ENCODE measurements at places on chromosomes 1 and 21.

GRCh38 chr1:109615879-109616278, 3.5 kb downstream of the GNAT2 start:
- no peaks in the 10 kb centered on the region for H3K27me3 ChIP-seq
- no peak overlapping the region for H3K4me3 ChIP-seq
- no peak for DNase-seq
- no peak overlapping the region for H3K27ac ChIP-seq
- peaks cover 8% of the 10 kb centered on the region for H3K4me1 ChIP-seq

DNA sequence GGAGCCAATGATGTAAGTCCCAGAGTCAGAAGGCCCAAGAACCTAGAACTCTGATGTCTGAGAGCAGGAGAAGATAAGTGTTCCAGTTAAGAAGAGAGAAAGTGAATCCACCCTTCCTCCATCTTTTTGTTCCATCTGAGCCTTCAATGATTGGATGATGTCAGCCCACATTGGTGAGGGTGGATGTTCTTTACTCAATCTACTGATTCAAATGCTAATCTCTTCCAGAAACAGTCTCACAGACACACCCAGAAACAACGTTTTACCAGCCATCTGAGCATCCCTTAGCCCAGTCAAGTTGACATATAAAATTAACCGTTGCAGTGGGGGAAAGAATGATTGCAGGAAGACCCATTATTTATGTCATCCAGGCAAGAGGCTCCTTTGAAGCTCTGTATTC, 16.5 kb upstream of the RNF220 start:
- H3K27ac ChIP-seq, result no peak overlapping the region
- H3K4me3 ChIP-seq, result no peak overlapping the region
- H3K4me1 ChIP-seq, result no peaks in the 10 kb centered on the region
- DNase-seq, result no peak

DNA sequence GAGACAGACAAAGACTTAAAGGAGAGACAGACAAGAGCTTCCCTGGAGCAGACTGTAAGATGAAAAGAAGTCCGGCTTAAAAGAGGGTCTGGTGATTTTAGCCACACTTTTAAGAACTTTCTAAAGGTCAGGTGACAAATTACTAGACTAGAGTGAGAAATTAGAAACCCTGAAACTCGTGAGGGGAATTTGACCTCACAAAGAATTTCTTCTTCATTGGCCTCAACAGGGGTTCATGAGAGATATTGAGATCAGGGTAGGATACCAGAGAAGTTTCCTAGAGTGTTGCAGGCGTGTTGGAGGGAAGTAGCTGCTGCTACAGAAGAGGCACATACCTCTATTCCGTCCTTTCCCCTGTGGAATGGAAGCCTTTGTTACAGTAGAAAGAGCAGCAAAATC, 884.4 kb downstream of the KCNT2 start:
- no peak overlapping the region for H3K27ac ChIP-seq
- no peaks in the 10 kb centered on the region for H3K36me3 ChIP-seq
- no peak for DNase-seq
- H3K4me1 ChIP-seq, result no peaks in the 10 kb centered on the region
- H3K27me3 ChIP-seq, result no peaks in the 10 kb centered on the region

DNA sequence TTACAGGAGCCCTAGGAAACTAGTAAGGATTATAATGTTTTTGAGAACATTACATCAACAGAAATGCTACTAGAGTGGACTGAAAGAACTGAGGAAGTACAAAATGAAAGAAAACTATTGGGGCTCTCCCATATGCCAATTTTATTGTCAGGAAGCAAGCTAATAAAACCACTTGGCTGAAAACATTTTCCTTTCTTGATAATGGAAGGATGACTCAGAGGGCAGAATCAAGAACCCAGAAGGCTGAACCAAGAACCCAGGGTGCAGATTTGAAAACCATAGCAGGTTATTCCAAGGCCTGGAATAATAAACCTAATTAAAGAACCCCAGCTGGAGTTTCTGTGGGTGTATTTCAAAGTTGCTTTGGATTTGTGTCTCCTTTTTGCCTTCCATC, 70.7 kb downstream of the RPE65 start:
- no peak overlapping the region for H3K4me3 ChIP-seq
- H3K27me3 ChIP-seq, result no peaks in the 10 kb centered on the region
- H3K4me1 ChIP-seq, result no peaks in the 10 kb centered on the region
- H3K27ac ChIP-seq, result no peak overlapping the region
- no peak for DNase-seq
- H3K36me3 ChIP-seq, result no peaks in the 10 kb centered on the region

GRCh38 chr1:227798078-227798802, 17.2 kb upstream of the PRSS38 start:
- no peaks in the 10 kb centered on the region for H3K36me3 ChIP-seq
- peaks cover 14% of the 10 kb centered on the region for H3K4me1 ChIP-seq
- no peak overlapping the region for H3K4me3 ChIP-seq

DNA sequence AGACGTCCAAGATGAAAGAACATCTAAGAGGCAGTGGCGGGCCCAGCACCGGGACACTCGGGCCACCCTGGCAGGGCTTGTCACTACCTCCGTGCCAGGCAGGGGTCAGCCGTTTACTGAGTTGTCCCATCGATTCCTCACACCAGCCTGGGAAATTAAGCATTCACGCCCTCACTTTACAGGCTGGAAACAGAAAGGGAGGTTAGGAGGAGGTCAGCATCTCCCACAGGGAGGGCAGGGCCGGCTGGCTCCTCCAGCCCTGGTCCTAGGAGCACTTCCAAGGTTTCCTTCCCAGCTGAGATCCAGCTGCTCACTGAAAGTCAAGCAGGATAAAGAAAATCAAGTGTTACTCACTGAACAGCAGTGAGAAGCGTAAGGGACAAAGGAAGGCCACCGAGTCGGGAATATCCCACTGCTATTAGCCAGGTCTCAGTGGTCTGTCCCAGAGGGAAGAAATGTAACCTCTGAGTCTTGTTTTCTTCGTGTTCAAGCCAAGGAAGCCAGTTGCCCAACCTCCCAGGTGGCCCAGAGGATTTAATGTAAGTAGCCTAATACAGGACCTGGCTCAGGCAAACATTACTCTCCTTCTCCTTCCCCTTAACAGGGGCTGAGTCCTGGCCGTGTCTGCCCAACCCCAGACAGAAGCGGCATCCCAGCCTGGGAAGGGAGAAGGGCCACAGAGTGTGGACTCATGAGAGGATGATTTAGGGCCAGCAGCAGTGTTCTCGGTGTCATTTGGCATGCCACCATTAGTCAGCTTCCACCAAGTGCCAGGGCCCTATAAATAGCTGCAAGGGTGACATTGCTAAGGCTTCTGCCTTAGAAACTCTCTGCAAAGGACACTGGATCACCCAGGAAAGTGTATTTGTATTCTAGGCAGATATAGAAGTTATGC, 203.1 kb upstream of the GALNT2 start:
- no peaks in the 10 kb centered on the region for H3K27me3 ChIP-seq
- no peaks in the 10 kb centered on the region for H3K4me1 ChIP-seq

DNA sequence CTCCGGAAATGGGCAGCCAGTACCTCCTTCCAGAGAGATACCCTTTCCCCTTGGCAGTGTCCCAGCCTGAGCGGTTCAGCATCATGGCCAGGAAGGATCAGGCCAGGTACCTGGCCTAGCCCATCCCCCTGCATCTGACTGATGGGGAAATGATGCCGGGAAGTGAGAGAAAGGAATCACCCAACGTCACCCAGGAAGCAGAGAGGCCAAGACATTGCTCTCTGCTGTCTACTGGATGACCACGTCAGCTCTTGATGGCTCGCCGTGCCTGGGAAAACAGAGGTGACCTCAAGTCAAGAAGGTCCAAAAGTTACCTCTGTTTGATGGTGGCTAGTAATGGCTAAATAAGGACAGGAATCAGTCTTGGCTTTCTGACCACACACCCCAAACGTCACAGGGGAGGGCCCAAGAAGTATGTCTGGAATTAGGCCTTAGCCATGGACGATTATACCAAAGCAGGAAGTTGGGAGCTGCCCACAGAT, 79.0 kb downstream of the MRPL37 start:
- peaks cover 16% of the 10 kb centered on the region for H3K4me1 ChIP-seq
- no peaks in the 10 kb centered on the region for H3K27me3 ChIP-seq
- H3K4me3 ChIP-seq, result no peak overlapping the region
- no peak for DNase-seq

DNA sequence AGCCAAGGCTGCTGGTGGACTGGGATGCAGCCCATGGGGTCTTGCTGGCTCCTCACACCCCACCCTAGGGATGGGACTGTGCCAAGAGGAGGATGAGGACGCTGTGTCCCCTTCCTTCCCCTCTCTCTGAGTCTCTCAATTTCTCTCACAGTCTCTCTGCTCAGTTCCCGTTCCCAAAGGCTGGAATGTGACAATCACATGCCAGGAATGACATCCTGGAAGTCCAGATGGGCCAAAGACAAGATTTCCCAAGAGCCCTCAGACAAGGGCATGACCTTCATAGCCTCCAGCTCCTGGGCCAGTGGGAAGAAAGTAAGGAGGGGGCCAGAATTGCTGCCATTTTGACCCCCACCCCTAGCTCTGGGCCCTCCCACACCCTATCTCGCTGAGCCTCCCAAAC, 7.6 kb upstream of the CDCP2 start:
- DNase-seq, result no peak
- no peak overlapping the region for H3K4me3 ChIP-seq
- H3K36me3 ChIP-seq, result no peaks in the 10 kb centered on the region

DNA sequence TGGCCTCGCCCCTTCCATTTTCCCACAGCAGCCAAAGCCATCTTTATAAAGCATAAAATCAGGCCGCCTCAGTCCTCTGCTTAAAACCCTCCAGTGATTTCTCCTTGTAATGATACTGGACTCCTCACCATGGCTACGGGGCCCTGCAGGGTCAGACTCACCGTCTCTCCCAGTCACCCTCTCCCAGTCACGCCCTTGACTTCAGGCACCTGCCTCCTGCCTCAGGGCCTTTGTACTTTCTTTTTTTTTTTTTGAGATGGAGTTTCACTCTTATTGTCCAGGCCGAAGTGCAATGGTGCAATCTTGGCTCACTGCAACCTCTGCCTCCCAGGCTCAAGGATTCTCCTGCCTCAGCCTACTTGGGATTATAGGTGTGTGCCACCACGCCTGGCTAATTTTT, 47.8 kb downstream of the PIK3CD start:
- no peaks in the 10 kb centered on the region for H3K4me1 ChIP-seq
- H3K4me3 ChIP-seq, result no peak overlapping the region
- H3K27me3 ChIP-seq, result no peaks in the 10 kb centered on the region
- no peaks in the 10 kb centered on the region for H3K36me3 ChIP-seq

Data from breast epithelium (tissue), 4 donors.